Neural crest cell (in vitro differentiated cells): ENCODE measurements at places on chromosomes 16 and 17.
A peak's percentile ranks its signal among the peaks of the same experiment; 100 is the strongest.

GRCh38 chr17:48722915-48723422 is at the start of gene PRAC2:
TSS of gene PRAC2 (plus strand) at chr17:48723185. CDS start at chr17:48724411, 1,226 bp downstream.
- no peak for DNase-seq

DNA sequence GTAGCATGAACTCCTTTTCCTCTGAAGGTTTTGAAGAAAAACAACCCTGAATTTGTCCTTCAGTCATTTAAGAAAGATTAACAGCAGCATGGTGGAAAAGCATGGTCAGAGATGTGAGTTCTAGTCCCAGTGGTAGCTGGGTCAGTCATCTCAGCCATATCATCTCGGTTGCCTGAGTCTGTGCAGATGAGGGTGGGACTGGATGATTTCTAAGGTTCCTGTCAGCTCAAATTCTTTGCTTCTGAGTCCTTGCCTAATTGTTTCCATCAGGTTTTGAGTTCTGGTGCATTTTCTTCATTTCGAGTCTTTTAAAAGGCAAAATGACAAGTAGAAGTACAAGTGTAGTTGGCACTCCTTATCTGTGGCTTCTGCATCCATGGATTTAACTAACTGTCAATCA is 63.9 kb downstream of the TNRC6C start:
- no peak for DNase-seq

DNA sequence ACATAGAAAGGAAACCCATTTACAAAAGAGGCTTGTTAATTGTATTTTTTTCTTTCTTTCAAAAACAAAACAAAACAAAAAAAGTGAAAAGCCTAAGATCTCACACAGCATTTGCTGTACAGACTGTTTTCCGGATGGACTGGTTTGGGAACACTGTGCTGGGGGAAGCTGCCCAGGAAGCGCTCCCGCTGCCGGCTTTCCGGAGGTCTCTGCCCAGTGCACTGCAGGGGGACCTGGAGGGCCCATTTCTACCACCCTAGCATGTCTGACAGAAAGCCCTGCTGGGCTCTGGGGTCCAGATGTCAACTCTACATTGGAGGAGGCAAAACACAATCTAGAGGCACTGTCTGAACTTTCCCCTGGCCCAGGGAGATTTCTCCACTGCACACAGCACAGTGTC is 26.3 kb upstream of the CLEC18B start:
- no peak for DNase-seq

DNA sequence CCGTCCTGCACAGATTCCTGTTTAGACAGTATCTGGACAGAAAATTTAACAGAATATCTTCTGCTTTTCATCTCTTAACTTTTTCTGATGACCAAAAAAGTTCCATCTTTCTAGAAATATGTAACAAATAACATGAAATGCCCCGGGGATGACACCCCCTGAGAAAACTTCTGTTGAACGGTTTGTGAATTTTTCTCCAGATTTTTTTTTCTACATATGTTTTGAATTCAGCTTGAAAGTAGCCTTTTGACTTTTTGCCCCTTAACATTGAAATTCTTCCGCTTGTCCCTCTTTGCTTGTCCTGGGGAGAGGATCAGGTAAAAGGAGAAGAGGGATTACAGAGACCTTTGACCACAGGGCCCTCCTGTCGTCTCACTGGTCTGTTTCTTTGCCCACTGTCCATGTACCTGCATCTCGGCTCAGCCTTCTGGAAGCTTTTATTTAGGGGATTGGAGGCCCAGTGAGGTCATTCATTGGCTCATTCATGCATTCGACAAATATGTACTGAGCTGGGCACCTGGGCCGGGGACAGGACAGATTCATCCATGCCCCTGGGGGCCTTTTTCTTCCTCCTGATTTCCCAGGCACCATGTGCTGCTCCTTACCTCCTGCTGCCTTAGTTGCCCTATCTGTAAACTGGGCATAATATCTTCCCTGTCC is 19.6 kb upstream of the CPNE2 start:
- no peak for DNase-seq

- DNase-seq, result no peak
Measured at GRCh38 chr16:54055191-54055590, 231.4 kb downstream of the IRX3 start.

DNA sequence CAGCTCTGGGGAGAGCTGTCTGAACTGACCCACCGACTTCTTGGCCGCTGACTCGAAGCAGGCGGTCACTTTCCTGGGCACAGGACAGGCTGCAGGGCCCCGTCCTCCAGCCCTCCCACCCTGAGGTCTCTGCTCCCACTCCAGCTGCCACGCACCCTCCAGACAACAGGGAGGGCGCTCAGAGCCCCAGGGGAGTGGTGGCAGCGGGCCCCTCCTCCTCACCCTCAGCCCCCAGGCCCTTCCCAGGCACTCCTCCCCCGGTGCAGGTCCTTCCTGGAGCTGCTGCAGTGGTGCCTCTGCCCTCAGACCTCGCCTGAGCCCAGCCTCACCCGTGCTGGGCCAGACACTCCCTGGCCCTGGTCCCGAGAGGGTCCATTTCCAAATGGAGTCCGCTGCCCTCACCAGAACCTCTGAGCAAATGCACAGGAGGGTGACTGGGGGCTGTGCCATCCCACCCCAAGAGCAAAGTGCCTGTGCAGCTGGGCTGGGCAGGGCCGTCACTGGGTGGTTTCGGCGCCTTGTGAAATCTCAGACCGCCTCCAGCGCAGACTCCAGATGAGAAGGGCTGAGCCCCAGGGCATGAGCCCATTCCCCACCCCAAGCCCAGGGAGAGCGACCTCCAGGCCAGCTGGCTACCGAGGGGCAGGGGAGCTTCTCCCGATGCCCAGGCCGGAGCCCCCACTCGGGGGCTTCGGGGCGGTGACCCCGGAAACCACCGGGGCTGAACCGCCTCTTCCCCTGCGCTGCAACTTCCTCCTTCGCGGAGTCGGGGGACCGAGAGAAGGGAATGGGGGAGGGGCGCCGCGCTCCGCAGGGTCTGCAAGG is 717 bp downstream of the CYBA start:
- DNase-seq, result no peak

GRCh38 chr17:296906-297690 is 55.5 kb downstream of the RPH3AL start:
- DNase-seq, result no peak

DNA sequence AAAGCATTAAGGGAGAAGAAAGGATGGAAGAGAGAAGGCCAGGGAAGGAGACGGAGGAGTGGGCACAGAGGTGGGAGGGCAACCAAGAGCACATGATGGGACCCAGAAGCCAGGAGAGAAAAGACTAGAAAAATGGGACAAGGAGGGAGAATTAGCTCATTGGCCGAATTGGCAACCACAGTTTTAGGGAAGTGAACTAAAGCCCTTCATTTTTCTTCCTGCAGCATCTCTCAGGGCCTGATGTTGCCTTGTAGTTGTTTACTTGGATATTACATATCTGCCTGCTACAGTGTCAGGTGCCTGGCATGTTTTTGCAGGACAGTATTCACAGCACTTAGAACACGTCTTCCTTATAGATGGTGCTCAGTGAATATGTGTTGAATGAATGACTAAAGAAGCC is 19.0 kb downstream of the EMP2 start:
- DNase-seq, result no peak

DNA sequence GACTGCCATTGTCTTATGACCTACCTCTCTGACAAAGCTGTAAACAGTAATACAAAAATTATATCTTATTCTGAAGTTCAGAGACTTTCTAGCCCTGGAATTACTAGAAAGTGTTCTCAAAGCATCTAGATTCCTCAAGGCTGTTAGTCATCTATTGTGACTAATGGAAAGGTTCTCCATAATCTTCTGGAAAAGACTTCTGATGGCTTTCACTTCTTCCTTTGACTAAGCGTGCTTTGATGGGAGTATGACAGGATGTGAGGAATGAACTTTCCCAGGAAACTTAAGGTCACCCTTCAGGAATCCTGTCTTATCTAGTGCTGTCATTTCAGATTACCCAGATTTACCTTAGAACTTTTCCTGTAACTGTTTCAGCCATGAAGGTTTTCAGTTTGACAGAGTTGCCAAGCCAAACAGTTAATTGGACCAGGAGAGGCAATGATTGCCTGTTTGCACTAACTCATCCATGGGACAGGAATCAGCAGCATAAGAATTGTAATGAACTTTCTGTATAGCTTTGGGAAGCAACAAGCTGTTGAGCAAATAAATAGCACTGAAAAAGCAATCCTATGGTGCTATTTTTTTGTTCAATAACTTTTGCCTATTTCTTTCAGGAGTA is 43.5 kb downstream of the AP2B1 start:
- DNase-seq, result no peak

DNA sequence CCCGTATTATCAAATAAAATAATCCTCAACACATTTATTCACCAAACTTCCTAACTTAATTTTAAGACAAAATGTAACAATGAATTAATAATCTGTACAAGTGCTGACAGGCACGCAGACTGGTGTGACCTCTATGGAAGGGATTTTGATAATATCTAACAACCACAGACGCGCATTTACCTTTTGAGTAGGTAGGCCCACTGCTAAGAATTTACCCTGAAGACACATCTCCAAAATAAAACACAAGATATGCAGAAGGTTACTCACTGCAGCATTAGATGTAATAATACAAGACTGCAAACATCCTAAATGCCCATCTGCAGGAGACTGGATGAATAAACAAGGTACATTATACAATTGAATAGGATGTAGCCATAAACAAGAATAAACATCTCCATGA is 22.7 kb upstream of the CMTM4 start:
- DNase-seq, result no peak

DNA sequence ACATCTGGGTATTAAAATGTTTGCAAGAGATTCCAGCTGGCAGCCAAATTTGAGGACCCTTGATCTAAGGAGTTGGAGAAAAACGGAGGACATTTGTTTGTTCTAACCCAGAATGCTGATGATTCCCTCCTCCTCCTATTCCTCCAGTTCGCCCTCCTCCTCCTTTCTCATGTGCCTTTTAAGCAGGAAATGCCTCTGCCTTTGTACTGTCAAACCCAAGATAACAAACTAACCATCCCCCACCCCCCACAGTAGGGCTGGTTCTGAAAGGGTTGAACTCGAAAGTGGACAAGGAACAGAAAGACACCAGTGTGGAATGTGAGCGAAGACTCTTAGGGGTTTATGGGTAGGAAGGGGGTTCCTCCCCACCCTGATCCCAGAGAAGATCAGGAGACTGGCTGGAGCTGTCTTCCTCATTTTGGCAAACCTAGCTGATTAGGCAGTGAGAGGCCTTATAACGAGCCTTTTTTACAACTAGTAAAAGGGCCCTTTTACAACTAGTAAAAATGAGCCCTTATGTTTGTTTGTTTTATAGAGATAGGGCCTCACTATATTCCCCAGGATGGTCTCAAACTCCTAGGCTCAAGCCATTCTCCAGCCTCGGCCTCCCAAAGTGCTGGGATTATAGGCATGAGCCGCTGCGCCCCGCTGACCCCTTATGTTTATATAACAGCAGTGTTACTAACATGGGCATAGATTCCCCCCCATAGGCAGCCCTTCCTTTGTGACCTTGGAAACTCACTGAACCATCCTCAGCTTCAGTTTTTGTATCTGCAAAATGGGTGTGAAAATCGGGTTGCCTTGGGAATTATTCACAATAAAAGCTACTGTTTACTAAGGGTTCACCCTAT is 975 bp downstream of the CHD9 start:
- no peak for DNase-seq

DNA sequence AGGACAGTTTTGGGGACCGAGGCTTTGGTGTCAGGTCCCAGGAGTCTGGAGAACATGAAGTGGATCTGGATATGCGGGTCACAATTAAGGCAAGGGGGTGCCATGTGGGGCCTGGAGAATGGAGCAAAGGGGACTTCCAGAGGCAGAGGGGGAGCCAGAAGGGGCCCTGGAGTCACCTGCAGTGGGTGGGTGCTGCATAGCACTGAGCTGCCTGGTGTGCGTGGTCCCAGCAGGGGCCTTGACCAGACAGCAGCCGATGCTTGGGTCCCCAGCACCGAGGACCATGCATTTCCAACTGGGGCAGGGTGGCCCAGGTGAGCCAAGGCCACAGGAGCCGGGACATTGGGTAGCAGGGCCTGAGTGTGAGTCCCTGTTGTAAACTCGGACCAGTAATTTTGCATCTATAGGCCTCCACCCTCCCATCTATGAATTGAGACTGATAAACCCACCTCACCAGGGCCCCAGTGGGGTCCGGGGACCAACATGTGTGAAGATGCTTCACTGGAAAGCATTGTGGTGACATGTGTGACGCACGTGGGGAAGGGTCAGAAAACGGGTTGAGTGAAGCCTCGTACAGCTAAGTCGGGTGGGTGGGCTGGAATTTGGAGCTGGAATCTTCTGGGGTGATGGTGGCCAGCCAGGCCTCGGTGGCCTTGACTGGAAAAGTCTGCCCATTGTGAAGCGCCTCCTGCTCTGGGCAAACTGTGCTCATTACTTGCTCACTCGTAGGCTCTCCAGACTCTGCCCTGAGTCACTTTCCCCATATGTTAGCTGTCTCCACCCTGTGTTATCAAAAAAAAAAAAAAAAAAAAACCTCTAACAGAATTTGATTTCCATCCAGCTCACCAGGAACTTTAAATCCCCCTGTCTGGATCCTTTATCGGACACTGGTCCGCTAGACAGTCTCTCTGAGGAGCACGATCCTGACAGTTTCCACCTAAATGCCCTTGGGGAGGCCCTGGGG is 90.5 kb upstream of the ZNF469 start:
- no peak for DNase-seq

DNA sequence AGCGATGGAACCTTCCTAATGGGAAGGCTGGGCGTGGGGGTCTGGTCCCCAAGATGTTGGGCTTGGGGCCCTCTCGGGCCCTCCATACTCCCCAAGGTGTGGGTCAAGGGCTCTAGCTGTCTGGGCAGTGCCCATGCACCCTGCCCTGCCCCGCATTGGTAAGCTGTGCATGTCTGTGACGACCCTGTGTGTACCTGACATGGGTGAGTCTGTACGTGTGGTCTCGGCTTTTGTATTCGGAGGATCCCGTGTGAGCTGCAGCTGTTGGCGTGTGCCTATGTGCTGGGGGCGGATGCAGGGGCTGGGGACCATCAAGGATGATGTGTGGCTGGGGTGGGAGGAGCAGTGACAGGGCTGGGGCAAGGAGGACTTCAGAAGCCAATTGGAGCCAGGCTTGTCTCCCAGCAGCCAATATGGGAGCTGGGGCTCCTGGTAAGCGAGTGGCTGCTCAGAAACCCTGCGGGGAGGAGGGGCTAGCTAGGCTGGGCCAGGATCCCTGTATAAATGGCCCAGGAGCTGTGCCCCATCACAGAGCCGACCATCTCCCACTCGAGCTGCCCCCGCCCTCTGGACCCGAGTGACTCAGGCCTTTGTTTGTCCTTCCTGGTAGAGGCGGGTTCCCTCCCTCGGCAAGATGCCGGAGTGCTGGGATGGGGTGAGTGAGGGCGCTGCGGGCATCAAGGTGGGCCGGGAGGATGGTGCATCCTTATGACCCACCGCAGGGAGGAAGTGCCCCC is at the start of gene NDRG4:
TSS of gene NDRG4 (plus strand) at position 529 of the 737 bp plus-strand sequence. CDS start at position 635, 106 bp downstream.
- DNase-seq, result peak; percentile 71
